ENCODE measurements at places on chromosomes 6 and 20.

DNA sequence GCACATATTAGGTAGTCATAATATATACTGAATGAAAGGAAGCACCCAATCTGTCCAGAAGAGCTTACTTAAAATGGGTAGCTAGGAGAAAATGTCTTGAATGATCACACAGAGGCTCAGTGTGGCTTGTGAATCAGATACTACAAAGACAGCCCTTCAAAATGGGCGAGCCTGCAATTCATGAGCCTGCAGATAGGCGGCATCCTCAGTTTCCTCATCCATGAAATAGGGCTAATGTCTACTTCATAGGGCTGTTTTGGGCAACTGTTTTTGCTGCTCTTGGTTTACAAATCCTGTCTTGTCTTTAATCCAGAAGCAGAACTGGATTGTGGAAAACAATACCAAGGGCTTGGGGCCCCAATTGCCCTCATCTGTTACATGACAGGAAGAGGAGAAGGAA, 129.3 kb upstream of the KCNK16 start:
- DNase-seq = no peak

GRCh38 chr20:21189761-21190523, 64.1 kb downstream of the KIZ start:
- no peak for DNase-seq

GRCh38 chr6:36818756-36819155, 20.5 kb downstream of the CPNE5 start:
- DNase-seq = no peak

DNA sequence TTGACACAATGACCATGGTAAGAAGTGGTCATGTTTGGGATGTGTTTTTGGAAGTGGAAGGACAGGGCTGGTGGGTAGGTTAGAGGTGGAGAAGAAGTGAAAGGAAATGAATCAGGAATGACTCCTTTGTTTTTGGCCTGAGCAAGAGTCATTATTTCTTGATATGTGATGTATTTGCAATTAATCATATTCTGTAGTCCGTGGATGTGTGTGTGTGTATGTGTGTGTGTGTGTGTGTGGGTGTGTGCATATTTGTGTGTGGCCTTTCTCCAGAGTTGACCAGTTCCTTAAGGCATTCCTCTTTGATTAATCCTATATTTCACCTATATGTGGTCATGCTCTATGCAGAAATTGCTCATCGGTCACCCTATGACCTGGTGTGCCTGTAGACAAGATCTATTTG, 130.7 kb downstream of the UTRN start:
- DNase-seq = no peak

- DNase-seq = no peak
Measured at GRCh38 chr6:14008809-14009208, 84.1 kb downstream of the RNF182 start.

- DNase-seq = no peak
Measured at GRCh38 chr6:10111975-10112374, 302.9 kb downstream of the TFAP2A start.

DNA sequence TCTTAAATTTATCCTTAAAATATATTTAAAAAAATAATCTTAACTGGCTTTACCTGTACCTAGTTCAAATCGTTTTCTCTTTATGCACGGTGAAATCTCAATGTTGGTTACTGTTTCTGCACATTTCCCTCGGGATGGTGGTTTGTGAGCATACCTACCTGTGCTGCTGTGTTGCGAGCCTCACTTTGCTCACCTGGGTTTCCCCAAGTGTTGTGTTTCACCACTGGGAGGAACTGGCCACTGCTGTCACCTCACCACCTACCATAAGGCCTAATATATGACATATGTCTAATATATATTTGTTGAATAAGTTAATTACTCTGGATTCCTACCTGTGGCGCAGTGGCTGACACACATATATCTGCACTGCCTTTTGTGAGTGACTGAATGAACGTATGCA, 493.5 kb upstream of the FLRT3 start:
- no peak for DNase-seq

DNA sequence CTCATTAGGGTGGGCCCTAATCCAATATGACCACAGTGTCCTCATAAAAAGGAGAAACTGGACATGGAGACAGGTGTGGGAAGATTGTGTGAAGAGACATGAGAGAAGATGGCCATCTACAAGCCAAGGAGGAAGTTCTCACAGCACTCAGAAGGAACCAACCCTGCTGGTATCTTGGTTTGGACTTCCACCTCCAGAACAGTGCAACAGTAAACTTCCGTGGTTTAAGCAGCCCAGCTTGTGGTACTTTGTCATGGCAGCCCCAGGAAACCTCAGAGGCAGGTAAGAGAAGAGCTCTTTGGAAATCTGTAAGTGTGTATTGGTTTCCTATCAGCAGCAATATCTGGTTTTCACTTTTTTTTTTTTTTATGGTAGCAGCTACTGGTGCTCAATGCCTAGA, 16.5 kb upstream of the CNKSR3 start:
- DNase-seq = no peak

DNA sequence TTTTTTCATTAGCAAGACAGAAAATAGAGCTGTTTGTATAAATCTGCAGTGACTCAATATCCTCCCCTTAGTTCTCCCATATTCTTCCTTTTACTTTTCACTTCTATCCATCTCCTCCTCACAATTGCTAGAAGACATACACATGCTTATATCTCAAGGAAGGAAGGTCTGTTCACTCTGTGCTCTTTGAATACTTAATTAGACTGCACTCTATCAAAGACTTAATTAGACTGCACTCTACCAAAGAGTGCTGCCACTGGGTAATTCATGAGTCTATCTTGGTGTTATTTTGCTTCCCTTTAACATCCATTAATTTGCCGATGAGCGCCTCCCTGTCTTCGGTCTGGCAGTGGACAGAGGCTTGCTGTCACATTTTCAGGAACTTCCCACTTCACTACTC, 241.9 kb downstream of the ADGB start:
- DNase-seq = no peak

GRCh38 chr6:98094696-98095095, 739.7 kb upstream of the POU3F2 start:
- no peak for DNase-seq

- peak; percentile 36 for DNase-seq
Measured at GRCh38 chr20:20741087-20742045, 28.9 kb upstream of the RALGAPA2 start.

DNA sequence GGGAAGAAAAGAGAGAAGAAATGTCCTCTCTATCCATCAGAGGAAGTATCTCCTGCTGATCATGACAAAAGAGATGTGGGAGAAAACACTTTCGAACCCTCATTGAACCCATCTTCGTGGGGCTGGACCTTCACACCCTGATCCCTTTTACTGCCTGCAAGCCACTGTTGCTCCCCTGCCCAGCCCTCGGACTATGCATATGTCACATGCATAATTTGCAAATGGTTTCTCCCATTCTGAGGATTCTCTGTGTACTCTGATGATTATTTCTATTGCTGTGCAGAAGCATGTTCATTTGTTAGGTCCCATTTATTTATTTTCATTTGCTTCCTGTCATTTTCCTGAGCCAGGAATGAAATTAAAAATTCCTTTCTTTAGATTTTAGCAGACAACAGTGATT, 64.7 kb downstream of the DNAAF9 start:
- no peak for DNase-seq

DNA sequence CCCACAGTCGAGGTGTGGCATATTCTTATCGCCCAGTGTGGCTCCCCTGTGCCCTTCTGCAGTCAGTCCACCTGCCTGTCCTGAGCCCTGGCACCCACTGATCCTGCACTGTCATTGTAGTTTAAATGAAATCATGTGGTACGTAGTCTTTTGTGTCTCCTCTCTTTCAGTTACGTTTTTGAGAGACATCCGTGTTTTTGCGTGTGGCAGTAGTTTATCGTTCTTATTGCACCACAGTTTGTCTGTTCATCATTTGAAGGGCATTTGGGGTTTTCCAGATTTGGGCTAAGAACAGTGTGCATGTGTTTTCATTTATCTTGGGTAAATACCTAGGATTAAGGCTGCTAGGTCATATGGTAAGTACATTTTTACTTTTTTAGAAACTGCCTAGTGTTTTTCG, 49.3 kb downstream of the SPATA2 start:
- DNase-seq = no peak

DNA sequence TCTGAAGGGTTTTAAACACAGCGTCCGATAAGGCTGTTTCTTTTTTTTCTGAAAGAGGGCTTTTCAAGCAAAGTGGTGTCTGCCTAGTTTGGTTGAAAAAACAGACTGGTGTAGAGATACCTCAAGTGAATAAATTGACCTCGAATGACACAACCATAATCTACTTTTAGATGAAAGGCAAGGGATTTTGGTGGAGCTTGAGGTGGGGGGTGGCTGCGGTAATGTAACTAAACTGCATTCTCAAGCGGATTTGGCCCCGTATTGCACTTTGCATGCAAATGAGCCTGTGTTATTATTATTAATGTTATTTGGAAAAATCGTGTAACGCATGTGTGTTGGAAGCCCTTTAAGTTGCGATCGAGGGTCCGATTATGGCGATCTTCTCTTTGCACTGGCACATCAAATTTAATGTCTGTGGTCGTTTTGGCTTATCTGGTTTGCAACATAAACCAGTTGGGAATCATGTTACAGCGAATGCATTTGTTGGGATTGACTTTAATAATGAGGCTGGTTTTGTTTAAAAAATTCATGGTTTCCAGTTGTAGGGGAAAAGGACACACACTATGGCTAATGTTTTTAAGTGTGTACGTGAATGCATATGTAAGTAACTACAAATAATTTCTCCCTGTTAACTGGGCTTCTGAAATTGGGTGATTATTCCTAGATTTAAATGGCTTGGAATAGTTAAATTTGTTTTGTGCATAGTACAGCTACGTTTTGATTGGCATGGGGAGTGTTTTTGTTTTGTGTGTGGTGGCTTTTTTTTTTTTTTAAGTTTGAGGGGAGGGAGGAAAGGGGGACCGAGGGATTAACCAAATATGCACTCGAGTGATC, 1.0 kb downstream of the JARID2 start:
- DNase-seq = no peak

GRCh38 chr6:5997420-5997987, 9.2 kb downstream of the NRN1 start:
- DNase-seq = no peak

DNA sequence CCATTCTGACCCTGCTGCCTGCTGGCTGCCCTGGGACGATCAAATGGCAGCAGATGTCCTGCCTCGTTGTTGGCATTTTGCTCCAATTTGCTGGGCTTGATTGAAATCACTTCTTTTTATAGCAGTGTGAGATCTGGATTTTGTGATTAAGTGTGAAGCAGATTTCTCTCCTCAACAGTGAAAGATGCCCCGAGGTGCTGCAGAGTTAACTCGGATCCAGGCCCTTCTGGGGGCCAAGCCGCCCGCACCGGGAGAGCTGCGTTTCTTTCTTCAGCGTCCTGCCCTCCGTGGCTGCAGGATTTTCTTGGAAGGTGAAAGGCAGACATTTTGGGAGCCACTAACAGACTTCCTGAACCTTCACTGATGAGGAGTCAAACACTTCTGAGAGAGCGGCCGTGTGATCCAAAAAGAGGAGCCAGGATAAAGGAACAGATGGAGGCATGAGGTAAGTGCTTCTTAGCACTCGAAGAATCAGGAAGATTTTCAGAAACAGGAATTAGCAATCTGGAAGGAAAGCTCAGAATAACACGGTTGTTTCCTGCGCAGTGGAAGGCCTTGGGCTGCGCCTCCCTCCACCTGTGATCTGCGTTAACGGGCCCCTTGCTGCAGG, 139.5 kb upstream of the AFDN start:
- DNase-seq = no peak

DNA sequence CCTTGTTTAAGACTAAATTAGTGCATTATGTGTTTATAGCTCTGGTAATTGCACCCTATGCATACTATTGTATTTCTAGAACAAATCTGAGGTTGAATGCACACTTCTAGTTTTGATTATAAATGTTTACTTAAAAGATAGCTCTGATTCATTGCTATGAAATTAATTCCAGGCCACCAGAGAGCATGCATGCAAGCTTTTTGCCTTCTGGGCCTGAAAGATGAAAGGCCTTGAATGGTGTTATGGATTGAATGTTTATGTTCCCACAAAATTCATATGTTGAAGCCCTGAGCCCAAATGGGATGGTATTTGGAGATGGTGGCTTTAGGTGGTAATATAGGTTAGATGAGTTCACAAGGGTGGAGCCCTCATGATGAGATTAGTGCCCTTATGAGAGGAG, 695.0 kb upstream of the MAP3K7 start:
- DNase-seq = peak; percentile 77

DNA sequence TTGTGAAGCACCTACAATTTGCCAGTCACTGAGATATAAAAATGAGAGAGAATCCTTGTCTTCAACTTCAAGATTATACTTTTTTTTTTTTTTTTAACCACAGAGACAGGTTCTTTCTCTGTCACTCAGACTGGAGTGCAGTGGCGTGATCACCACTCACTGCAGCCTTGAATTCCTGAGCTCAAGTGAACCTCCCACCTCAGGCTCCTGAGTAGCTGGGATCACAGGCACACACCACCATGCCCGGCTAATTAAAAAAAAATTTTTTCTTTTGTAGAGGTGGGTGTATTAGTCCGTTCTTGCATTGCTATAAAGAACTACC, 51.6 kb upstream of the PMEPA1 start:
- no peak for DNase-seq

DNA sequence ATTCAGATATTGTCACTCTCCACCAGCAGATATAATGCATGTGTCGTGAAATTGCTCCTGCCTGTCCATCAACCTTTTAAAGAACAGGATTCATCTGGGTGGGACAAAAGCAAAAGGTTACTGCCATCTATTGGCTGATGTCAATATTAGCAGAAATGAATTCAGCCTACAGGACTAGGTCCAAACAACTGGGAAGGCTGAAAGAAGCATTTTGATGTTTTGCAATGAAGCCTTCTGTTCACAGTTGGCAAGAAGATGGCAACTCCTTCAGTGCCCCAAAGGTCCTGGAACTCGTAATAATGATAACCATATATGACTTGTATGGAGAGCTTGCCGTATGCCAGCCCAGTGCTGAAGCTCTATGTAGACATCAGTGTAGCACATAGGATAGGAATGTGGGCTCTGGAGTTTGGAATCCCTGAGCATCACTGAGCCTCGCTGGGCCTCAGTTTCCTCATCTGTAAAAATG, 7.5 kb downstream of the BCAS1 start:
- DNase-seq = peak; percentile 12

GRCh38 chr20:56362833-56363413, 4.1 kb downstream of the FAM210B start:
- DNase-seq = no peak

GRCh38 chr20:47944682-47945081, 159.4 kb upstream of the SULF2 start:
- no peak for DNase-seq

DNA sequence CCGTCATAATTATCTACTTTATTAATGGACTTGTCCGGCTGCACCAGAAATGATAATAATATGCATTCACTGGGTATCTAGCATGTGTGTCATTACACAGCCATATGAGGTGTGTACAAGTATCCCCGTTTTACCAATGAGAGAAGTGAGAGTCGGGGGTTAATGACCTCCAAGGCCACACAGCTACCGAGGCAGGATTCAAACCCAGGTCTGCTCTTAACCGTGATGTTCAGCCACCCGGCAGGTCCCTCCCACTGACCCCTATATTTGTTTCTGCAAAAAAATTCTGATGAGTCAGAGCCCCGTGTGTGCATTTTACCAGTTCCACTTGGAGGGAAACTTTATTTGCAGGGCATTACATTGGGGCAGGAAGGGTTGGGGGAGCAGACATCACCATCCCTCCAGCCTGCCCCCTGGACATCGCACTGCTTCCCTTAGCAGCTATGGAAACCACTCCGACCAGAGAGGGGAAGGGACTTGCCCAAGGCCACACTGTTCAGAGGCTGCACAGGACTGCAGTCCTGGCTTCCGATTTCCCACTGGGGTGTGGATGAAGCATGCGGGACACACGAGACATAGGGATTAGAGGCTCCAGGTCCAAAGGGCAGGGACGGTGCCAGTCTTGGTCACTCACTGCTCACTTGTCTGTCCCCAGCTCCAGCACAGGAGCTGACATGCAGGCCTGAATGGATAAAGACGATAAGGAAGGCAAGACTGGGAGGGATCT, 10.1 kb upstream of the SRC start:
- DNase-seq = no peak
